ENCODE measurements at places on chromosomes 5 and 9. TPM values are rescaled to one million over a fixed set of nuclear protein-coding genes. Genes with fewer than 3 reads are reported as not detected.

- no peak for DNase-seq
- no peaks in the 10 kb centered on the region for H3K4me1 ChIP-seq
- no peak overlapping the region for H3K27ac ChIP-seq
- no peak overlapping the region for H3K4me3 ChIP-seq
Measured at GRCh38 chr9:3058409-3058808, 214.5 kb upstream of the PUM3 start.

DNA sequence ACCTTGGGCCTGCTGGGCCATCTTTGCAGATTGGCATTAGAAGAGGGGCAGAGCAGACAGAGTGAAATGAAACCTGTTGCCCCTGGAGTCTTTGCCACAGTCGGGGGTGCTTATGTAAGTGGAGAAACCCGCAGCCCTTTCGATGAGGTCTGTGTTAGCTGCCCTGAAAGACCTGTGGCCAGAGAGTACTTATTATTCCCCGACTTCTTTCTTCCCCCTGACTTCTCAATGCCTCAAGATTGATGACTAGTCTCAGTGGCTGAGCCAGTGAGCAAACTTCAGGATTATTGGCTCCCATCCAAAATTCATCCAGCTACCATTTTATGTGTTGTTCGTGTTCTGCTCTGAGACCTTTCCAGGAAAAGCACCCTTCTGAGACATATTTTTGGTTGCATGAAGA lies 7.6 kb downstream of the NTRK2 start:
- DNase-seq, result no peak
- H3K27ac ChIP-seq, result no peak overlapping the region
- H3K4me1 ChIP-seq, result no peaks in the 10 kb centered on the region
- peaks cover 22% of the 10 kb centered on the region for H3K27me3 ChIP-seq
- no peak overlapping the region for H3K4me3 ChIP-seq
- no peaks in the 10 kb centered on the region for H3K36me3 ChIP-seq

DNA sequence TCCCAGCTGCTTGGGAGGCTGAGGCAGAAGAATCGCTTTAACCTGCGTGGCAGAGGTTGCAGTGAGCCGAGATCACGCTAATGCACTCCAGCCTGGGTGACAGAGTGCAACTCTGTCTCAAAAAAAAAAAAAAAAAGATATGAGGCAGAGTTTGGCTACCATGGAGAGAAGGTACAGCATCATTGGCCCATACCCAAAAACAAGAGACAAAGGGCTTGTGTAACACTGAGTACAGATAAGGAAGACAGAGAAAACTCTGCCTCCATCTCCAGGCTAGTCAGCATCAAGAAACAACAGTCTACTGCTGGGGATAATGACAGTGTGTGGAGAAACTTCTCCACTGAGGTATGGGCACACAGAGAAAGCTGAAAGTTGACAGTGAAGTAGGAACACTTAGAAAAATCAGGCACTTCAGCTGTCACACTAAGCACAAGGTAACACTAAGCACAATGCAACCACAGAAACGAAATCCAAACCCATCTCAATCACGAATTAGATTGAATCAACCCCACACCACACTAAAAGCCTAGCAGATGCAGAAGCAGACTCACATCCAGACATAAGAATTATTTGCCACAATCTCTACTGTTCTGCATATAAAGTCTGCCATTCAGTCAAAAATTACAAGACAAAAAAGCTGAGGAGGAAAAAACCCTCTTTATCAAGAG lies 10.5 kb downstream of the PJA2 start:
- peak overlapping the region; percentile 1 for H3K27ac ChIP-seq
- peaks cover 8% of the 10 kb centered on the region for H3K36me3 ChIP-seq
- H3K4me1 ChIP-seq, result peaks cover 81% of the 10 kb centered on the region
- DNase-seq, result no peak
- H3K27me3 ChIP-seq, result no peaks in the 10 kb centered on the region

- no peak overlapping the region for H3K27ac ChIP-seq
Measured at GRCh38 chr9:136058801-136059302, 36.2 kb downstream of the NACC2 start.

The C9 gene
- total RNA-seq, result not detected

DNA sequence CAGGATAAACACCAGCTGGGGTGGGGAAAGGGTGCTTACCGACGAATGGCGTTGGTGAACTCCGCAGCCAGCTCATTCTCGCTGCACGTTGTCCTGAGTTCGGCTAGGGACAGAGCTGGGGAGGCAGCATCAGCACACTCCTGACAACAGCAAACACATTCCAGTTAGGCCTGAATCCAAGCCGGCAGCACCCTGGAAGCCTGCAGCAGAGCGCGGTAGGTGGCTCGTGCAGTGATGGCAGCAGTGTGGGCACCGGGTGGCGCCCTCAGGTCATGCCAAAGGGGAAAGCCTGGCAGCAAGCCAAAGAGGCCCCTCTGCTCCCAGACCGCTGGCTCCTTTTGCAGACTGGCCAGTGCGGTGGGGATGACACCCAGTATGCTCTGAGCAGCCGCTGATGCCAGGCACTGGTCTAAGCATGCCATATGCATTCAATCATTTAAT lies 66.9 kb downstream of the DCP2 start:
- peak; percentile 30 for DNase-seq
- no peak overlapping the region for H3K27ac ChIP-seq
- no peak overlapping the region for H3K4me3 ChIP-seq
- H3K36me3 ChIP-seq, result no peaks in the 10 kb centered on the region

GRCh38 chr9:130034570-130034969 lies 8.4 kb downstream of the FNBP1 start:
- DNase-seq, result peak; percentile 36
- H3K27ac ChIP-seq, result peak overlapping the region; percentile 99
- peaks cover 98% of the 10 kb centered on the region for H3K4me1 ChIP-seq
- H3K36me3 ChIP-seq, result peaks cover 14% of the 10 kb centered on the region
- H3K4me3 ChIP-seq, result peak overlapping the region; percentile 88
- H3K27me3 ChIP-seq, result no peaks in the 10 kb centered on the region

GRCh38 chr9:89634995-89635742 lies 30.4 kb downstream of the GADD45G start:
- no peaks in the 10 kb centered on the region for H3K27me3 ChIP-seq
- no peak for DNase-seq
- H3K4me1 ChIP-seq, result peaks cover 7% of the 10 kb centered on the region
- no peak overlapping the region for H3K27ac ChIP-seq
- no peak overlapping the region for H3K4me3 ChIP-seq
- H3K36me3 ChIP-seq, result no peaks in the 10 kb centered on the region

GRCh38 chr5:75862872-75863271 lies 145.6 kb upstream of the POC5 start:
- no peak overlapping the region for H3K27ac ChIP-seq
- H3K4me1 ChIP-seq, result no peaks in the 10 kb centered on the region
- H3K4me3 ChIP-seq, result no peak overlapping the region
- no peak for DNase-seq
- no peaks in the 10 kb centered on the region for H3K27me3 ChIP-seq

GRCh38 chr9:122086873-122087272 lies 6.2 kb downstream of the TTLL11 start:
- no peak overlapping the region for H3K27ac ChIP-seq
- no peak for DNase-seq
- peaks cover 2% of the 10 kb centered on the region for H3K36me3 ChIP-seq
- H3K4me1 ChIP-seq, result peaks cover 19% of the 10 kb centered on the region

The ADGRV1 gene
- total RNA-seq, result 0.12 TPM

DNA sequence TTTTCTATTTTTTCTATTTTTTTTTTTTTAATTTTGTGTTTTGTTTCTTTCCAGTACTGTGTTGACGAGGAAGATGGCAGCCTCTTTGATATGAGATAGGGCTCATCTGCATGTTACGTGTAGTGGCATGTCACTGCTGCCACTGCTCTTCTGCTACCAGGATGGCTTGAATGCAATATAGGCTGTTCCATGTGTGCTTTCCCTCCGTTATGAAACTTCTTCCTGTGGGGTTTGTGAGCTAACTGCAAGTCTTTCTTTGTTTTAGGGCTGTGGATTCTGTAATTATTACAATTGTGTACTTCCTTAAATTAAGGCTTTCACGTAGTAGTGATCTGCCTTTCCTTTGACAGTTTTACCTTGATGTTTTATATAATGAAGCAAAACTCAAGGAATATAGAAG lies 184.6 kb downstream of the KDM4C start:
- H3K36me3 ChIP-seq, result no peaks in the 10 kb centered on the region
- DNase-seq, result no peak
- H3K4me1 ChIP-seq, result peaks cover 18% of the 10 kb centered on the region

- no peak overlapping the region for H3K27ac ChIP-seq
- peaks cover 15% of the 10 kb centered on the region for H3K27me3 ChIP-seq
- H3K4me3 ChIP-seq, result no peak overlapping the region
Measured at GRCh38 chr9:78438780-78439179, 141.9 kb downstream of the PSAT1 start.

GRCh38 chr9:112032009-112032408 lies 135.4 kb downstream of the UGCG start:
- H3K4me3 ChIP-seq, result peak overlapping the region; percentile 5
- peaks cover 40% of the 10 kb centered on the region for H3K27me3 ChIP-seq
- H3K4me1 ChIP-seq, result peaks cover 82% of the 10 kb centered on the region
- peak; percentile 38 for DNase-seq

- H3K27ac ChIP-seq, result no peak overlapping the region
- H3K4me1 ChIP-seq, result no peaks in the 10 kb centered on the region
- no peak overlapping the region for H3K4me3 ChIP-seq
- no peaks in the 10 kb centered on the region for H3K36me3 ChIP-seq
- DNase-seq, result no peak
Measured at GRCh38 chr9:129402371-129402739, 218.5 kb downstream of the C9orf50 start.

DNA sequence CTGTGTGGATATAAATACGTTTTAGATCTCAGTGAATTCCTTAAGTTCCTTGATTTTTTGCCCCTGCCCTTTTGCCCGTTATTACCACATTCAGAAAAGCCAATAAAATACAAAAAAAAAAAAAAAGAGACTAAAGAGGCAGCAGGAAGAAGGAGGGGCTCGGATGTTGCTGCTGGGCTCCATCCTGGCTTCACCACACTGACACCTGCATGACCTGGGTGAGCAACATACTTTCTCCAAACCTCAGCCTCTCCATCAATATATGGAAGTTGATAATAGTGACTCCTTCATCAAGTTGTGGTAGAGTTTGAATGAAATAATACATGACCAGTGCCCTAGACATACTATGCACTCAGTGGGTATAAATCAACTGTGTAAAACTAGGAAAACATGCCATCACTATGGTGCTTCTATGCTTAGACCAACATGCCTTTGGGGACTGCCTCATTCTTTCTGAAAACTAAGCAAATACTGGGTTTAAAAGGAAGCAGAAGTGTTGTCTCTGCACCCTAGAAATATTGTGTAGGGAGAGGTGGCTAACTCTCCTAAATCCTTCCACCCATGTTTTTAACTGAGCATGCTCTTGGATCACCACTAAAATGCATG lies 243.0 kb downstream of the PIK3R1 start:
- H3K36me3 ChIP-seq, result no peaks in the 10 kb centered on the region
- H3K4me1 ChIP-seq, result peaks cover 14% of the 10 kb centered on the region
- no peak overlapping the region for H3K4me3 ChIP-seq
- H3K27ac ChIP-seq, result no peak overlapping the region

- no peaks in the 10 kb centered on the region for H3K27me3 ChIP-seq
- H3K36me3 ChIP-seq, result no peaks in the 10 kb centered on the region
- no peak overlapping the region for H3K27ac ChIP-seq
- no peak overlapping the region for H3K4me3 ChIP-seq
- H3K4me1 ChIP-seq, result no peaks in the 10 kb centered on the region
Measured at GRCh38 chr9:133731876-133732638, 6.1 kb downstream of the SARDH start.

The PCDHGA8 gene
- not detected for total RNA-seq

GRCh38 chr9:38276771-38277439 lies 115.6 kb upstream of the ALDH1B1 start:
- H3K4me1 ChIP-seq, result peaks cover 13% of the 10 kb centered on the region
- H3K27me3 ChIP-seq, result no peaks in the 10 kb centered on the region
- no peak overlapping the region for H3K27ac ChIP-seq
- no peak for DNase-seq
- H3K4me3 ChIP-seq, result no peak overlapping the region

DNA sequence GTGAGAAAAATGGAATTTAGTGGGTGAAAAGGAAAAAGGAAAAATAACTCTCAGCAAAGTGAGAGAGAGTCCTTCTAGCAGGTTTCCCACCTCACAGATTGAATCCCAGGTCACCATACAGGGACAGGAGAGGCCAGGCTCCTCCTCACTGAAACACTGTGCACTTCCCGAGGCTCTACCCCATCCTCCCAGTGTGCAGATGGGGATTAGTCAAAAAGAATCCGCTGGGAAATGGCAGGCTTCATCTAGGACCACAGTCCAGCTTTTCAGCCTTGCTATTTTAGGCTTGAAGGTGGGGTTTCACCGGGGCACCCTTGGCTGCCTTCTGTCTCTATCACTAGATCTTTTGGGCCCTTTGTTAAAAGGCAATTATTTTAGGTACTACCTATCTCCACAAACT lies 47.8 kb downstream of the YIPF5 start:
- H3K4me3 ChIP-seq, result no peak overlapping the region
- H3K36me3 ChIP-seq, result no peaks in the 10 kb centered on the region
- H3K4me1 ChIP-seq, result no peaks in the 10 kb centered on the region
- no peaks in the 10 kb centered on the region for H3K27me3 ChIP-seq

The HCN1 gene
- total RNA-seq, result not detected

DNA sequence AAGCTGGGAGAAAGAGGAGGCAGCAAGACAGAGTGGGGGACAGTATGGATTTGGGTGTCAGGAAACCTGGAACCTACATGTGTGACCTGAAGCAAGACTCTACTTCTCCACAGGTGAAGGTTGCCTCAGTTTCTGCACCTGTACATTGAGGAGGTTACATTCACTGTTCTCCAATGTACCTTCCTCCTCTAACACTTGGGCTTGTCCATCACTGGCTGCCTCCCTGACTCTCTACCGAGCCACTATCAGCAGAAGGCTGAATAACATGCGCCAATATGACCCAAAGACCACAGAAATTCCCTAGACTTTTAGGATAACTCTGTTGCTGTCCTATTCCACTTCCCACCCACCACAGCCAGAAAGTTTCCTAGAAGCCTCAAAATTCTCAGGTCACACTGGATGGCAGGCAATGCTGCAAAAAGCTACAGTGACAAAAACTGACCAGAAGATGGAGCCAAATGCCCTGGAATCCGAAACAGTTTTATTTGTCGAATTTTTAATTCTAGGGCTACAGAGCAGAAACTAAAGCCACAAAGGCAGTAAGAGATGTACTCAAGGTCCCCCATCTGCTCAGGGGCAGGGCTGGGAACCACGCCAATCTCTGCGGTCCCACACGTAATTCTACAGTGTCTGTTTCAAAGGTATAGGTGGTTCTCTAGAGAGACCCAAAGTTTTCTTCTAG lies 64.4 kb downstream of the FAM114A2 start:
- DNase-seq, result peak; percentile 38
- no peak overlapping the region for H3K4me3 ChIP-seq
- no peaks in the 10 kb centered on the region for H3K36me3 ChIP-seq
- H3K27ac ChIP-seq, result no peak overlapping the region
- peaks cover 5% of the 10 kb centered on the region for H3K27me3 ChIP-seq
- no peaks in the 10 kb centered on the region for H3K4me1 ChIP-seq

- H3K27ac ChIP-seq, result no peak overlapping the region
- H3K27me3 ChIP-seq, result no peaks in the 10 kb centered on the region
- H3K36me3 ChIP-seq, result no peaks in the 10 kb centered on the region
- no peak for DNase-seq
- no peaks in the 10 kb centered on the region for H3K4me1 ChIP-seq
Measured at GRCh38 chr9:110606179-110606790, 26.7 kb upstream of the SVEP1 start.
